ENCODE measurements at places on chromosomes 3 and 15.

DNA sequence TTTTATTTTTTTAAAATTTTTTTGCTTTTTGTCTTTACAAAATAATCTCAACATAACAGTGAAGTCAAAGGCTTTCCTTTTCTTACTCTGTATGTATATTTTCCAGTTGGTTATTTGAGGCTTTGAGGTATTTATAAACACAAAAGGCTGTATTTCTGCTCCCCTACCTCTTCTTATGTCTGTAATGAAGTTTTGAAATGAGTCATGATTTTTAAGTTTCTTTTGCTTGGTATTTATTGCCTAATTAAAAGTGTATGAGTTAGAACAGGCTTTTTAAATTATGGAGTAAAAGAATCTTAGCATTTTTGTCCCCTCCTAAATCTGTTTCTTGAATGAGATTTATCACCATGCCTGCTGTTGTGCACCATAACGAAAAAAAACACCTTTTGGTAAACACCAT lies 66.0 kb downstream of the DCUN1D1 start:
- DNase-seq, result no peak

GRCh38 chr3:67531181-67532101 lies 123.0 kb downstream of the SUCLG2 start:
- no peak for DNase-seq

DNA sequence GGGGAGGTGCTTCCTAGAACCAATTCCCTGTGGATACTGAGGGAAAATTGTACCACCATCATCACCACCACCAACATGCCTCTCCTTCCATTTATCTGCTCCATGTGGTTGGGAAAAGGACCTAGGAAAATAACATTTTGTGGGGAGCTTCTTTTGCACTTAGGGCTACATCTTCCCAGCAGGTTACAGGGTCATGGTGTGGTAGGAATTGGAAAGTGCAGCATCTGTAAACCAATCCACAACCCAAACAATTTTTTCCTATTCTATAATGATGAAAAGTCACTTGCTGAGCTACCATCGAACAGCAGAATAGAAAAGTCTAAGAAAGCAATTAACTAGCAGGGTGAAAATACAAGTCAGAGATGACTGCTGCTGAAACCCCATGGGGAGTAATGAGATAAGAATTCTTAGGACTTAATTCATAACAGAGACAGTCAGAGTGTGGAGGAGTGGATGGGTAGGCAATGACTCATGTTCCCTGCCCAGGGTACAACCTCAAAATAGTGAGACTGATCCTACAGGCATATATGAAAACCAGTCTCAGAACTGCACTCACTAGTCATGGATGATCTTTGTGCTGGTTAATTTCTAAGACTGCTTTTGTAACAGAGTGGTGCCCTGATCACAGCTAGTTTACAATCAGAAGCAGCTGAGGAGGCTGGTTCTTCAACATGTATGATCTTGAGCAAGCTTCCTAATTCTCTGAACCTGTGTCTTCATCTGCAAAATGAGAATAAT lies 38.1 kb upstream of the LEKR1 start:
- DNase-seq, result no peak

GRCh38 chr3:43148033-43148432 lies 42.2 kb upstream of the POMGNT2 start:
- DNase-seq, result no peak

GRCh38 chr15:78077053-78077870 lies at the start of gene TBC1D2B:
TBC1D2B (minus strand) TSS chr15:78077711; CDS start chr15:78077652, 59 bp downstream.
- no peak for DNase-seq

DNA sequence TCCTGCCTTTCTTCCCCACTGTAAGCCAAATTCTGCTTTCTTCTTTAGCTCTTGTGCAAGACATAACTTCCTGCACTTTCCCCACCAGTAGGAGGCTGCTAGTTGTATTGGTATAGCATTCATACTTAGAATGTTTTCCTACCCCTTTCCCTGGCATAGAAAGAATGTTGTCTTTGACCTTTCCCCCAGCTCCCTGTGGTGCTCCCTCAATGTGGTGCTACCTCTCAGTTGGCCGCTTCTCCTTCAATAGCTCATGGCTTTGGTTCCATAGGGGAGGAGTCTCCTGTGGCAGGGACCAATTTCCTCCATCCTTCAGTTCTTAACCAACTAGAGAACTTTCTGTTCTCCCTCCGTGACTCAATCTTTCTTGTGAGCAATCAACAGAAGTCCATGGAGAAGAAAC lies 67.5 kb upstream of the AKAP13 start:
- DNase-seq, result no peak

- DNase-seq, result no peak
These were observed 5.1 kb downstream of the RNU6-1 start for GRCh38 chr15:67834581-67835296.

GRCh38 chr15:60469893-60470641 lies 8.9 kb downstream of the ICE2 start:
- no peak for DNase-seq

GRCh38 chr3:133881939-133882825 lies 13.5 kb downstream of the RAB6B start:
- no peak for DNase-seq

Measured in NCI-H2081 treated with DMSO at 0.1 percent for 48 hours (cell line).